Lower leg skin (tissue), 4 donors: ENCODE measurements at places on chromosomes 12 and 14.

- DNase-seq: no peak
Observed at GRCh38 chr14:74257941-74258763, 18.9 kb downstream of the VSX2 start.

- DNase-seq: no peak
Observed at GRCh38 chr14:21475767-21476522, 814 bp downstream of the RAB2B start.

DNA sequence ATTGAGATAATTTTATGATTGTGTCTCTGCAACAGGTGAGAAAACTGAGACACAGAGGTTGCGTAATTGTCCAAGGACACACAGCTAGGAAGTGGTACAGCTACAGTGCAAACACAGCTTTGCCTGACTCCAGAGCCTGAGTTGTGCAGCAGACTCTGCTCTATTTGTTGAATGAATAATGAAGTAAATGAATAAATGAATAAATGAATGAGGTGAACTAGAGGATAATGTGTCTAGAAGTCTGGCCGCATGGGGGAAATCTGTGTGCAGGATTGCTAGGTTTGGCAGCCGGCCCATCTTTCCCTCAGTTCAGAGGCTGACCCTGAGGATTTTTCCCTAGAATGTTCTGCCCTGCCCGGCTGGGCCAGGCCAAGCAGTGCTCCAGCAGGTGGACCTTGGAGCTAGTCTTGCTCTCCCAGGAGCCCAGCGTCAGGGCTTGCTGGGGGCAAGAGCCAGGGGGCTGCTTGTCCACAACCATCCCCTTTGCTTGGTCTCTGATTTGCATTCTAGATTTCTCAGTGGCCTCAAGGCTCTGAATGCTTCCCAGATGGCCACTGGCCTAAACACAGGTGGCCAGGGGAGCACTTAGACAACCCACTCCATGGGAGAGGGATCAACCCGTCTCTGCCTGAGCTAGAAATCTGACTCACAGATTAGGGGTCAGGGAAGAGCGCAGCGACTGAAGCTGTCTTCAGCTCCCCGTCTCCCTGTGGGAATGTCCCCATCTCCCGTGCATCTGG, 225.2 kb downstream of the C12orf75 start:
- DNase-seq: no peak

DNA sequence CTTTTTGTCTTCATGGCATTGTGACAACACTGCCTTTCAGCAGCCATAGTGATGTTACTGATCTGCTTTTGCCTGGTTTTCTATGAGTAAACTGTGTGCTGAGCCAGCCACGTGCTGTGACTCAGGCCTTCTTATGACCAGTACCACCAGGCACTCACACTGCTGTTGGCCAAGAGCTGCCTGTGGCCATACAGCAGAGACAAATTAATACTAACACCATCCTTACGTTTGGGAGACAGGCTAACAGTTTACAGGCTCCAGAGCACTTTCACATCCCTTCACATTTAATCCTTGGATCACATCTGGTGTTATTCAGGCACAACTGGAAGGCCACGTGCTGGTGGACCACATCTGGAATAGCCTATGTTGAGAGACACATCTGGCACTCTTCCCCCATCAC, 377.9 kb downstream of the CCDC91 start:
- peak; percentile 52 for DNase-seq

DNA sequence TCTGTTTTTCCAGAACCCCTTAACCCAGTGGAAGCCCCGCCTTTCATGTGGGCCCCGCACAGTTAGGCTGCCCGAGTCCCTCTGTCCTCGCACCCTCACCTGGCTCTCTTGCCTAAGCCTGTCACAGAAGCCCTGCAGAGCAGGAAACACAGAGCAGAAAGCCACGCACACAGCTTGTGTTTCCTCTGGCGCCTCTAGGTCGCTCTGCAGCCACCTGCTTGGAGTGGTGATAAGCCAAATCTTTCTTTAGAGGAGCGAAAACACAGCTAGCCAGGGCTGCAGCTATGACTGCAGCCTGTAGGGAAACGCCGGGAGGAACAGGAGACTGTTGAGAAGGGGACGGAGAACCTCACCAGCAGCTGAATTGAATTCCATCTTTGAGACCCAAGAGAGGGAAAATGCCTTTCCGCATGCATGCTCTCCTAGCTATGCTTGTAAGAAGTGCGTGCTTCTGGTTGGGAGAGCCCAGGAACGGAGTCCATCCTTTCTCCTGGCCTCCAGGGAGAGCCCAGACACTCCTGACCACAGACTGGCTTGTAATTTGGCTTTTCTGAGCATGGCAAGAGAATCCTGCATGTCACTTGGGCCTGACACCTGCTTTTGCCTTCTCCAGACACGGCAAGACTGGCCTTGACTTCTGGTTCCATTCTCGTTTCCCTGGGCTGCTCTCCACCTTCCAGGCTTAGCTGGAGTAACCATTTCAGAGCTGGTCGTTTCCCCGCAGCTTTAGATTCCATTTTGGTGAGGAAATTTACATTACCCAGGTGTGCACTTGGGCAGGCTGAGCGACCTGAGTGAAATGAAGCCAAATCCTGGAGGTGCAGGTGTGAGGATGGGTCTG, 301.6 kb downstream of the CACNA1C start:
- no peak for DNase-seq

DNA sequence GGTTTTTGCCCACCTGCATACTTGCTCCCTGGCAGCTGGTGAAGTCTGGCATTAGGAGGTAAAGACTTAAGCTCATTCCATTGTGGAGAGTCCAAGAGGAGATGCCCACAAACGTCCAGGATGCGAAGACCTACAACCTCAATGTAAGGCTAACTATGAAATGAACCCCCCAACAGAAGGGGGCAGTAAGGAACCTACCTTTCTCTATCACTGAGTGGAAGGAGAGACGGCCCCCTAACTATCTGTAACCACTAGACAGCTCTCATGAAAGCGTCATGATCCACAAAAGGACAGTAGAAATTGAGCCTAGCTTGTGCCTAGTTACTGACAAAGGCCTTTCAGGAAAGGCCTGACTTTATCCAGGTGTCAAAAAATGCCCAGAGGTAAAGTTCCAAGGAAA, 55.3 kb downstream of the ZFYVE21 start:
- no peak for DNase-seq

GRCh38 chr14:99229654-99230207, 42.3 kb downstream of the BCL11B start:
- no peak for DNase-seq

DNA sequence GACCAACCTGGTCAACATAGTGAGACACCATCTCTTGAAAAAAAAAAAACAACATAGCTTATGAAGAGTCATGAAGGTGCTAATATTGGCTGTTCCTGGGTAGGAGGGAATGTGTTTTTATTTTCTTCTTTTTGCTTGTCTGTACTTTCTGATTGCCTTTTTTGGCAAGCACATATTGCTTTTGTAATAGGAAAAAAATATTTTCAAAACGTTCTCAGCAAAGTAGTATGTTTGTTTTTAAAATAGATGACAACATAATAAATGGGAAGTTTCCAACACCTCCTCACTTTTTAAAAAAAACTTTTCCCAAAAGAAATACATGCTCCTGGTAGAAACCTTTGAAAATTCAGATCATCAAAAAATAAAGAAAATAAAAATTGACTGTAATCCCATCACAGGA, 20.9 kb downstream of the FOS start:
- no peak for DNase-seq

GRCh38 chr14:88598097-88598675, 35.3 kb downstream of the ZC3H14 start:
- DNase-seq: no peak

DNA sequence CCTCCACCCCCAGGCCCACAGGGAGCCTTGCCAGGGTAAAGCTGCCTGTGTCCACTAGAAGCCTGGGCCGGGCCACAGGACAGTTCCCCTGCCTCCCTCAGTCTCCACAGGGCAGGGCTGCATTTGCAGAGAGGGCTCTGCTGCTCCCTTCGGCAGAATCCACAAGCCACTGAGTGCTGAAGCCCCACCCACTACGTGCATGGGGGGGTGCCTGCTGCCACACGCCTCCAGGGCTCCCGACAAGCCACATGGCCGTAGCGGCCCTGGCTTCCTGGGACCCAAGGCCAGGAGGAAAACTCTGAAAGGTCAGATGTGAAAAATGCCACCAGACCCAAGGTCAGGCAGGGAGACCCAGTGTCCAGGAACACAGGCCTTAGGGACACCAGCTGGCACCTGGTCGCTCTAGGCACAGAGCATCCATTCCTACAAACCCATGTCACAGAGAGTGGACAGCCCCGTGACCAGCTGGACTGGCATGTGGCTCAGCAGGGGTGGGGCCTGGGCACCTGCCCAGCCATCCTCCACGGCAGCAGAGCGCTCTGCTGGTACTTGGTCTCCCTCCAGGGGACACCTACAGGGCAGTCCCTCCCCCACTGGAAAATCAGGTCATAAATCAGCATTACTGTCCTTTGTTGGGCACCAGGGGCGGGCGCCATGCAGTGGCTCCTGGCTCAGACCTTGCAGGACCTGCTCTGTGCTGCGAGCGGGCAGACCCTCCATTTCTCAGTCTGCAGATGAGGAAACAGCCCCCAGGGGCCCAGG, 42.9 kb downstream of the CCDC85C start:
- no peak for DNase-seq

DNA sequence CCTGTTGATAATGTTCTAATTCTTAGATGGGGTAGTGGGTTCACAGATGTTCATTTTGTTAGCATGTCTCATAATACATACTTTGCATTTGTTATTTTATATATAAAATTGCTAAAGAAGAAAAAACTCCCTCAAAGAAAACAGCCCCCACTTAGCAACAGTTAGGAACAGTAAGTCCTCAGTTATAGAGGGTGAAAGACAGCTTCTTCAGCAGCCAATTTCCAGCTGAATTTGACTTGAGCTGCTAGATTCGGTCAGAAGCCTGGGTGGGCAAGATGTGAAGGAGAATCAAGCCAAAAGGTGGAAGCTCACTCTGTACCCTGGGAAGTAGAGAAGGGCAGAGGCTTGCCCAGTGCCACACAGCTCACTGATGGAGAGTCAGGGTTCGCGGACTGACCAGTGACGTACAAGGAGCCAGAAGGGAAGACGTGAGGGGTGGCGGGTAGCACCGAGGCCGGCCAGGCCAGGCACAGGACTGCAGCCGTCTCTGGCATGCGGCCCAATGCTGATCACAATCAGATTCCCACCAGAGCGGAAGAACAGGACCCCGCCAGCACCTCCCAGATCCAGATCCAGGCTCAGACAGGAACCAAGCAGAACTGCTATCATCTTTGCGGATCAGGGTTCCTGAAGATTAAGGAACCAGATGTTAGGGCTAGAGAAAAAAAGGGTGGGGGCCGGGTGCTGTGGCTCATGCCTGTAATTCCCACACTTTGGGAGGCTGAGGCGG, 30.4 kb upstream of the VWF start:
- DNase-seq: peak; percentile 26

GRCh38 chr14:92263681-92264080, 59.3 kb upstream of the SLC24A4 start:
- no peak for DNase-seq

GRCh38 chr12:80268924-80269749, 169.8 kb downstream of the OTOGL start:
- DNase-seq: no peak

DNA sequence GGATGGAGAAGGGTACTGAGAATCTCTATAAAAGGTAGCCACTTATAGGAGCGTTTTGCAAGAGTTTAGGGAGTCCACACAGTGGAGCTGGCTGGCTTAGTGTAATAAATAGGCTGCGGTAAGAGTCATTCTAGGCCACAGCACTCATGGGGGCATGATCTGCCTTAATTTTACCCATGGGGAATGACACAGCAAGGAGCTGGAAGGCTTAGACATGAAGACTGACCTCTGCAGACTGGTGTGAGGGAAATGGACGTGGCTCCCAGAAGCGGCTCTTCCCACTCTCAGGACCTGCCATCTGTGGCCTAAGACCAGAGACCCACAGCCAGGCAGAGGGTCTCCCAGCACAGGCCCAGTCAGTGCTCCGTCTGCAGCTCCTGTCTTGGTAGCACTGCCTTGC, 173.3 kb downstream of the PPM1H start:
- peak; percentile 60 for DNase-seq

- DNase-seq: peak; percentile 53
Observed at GRCh38 chr14:101187816-101188570, 284.5 kb upstream of the RTL1 start.

- no peak for DNase-seq
Observed at GRCh38 chr12:80359703-80360102, 84.3 kb upstream of the PTPRQ start.

GRCh38 chr12:130334937-130335336, 2.8 kb upstream of the PIWIL1 start:
- DNase-seq: no peak

DNA sequence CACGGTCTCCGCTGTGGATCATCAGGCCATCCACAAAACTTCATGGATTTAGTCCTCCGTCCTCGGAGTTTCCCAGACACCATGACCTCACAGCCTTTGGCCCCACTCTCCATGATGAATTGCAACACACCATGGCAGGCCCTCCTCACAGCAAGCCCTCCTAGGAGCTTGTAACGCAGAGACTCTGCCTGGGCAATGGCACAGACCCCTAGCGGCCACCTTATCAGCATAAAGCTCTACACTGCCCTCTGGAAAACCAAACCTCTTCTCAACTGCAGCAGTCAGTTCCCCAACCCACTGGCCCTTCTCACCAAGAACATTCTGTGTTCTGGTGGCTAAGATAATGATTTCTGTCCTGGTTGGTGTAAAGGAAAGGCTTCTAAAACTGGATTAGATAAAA, 238.4 kb upstream of the USP15 start:
- no peak for DNase-seq

DNA sequence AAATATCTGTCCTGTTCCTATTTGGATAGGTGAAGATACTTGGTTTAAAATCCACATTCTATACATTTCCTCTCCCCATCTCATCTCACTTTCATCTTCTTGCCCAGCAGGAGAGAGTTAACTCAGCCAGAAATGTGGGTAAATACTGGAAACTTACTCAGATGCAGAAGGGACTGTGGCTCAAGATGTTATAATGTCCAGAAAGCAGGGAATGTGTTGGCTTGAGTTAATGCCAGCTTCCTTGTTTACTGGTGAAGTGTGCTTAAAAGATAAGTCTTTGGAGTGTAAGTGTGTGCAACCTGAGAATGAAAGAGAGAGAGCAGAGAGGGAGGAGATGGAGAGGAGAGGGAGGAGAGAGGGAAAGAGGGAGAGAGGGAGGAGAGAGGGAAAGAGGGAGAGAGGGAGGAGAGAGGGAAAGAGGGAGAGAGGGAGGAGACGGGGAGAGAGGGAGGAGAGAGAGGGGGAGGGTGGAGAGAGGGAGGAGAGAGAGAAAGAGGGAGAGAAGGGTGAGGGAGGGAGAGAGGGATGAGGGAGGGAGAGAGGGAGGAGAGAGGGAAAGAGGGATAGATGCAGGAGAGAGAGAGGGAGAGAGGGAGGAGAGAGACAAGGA, 22.0 kb upstream of the SNRPF start:
- no peak for DNase-seq

- no peak for DNase-seq
Observed at GRCh38 chr12:19783547-19784444, 344.5 kb downstream of the AEBP2 start.

- no peak for DNase-seq
Observed at GRCh38 chr12:69475237-69475975, 5.2 kb downstream of the FRS2 start.
